ENCODE measurements at places on chromosomes 6 and 20.

DNA sequence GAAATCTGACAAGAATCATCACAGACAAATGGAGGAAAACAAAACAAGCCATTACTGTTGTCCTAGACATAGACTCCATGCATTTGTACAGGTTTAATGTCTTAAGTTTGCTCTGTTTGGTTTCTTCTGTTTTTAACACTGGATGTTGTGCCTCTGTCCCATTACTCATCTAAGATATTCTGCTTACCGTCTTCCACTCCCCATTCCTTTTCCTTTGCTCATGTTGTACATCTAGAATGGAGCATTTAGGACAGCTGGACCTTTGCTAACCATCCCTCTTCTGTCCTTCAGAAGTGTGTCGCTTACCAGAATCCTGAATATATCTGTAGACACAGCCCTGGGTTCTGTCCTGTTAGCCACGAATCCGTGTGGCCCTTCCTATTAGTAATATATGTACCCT is 35.2 kb downstream of the RAB22A start:
- DNase-seq, result no peak

DNA sequence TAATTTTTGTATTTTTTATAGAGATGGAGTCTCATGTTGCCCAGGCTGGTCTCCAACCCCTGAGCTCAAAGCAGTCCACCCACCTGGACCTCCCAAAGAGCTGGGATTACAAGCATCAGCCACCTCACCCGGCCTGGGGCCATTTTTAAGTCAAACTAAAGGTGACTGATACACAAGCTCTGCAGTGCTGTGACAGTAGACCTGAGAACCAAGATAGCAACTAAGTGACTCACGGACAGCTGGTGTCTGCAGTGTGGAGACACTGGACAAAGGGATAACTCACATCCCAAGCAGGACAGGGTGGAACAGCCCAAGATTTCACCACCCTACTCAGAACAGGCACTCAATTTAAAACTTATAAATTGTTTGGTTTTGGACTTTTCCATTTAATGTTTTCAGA is 402.5 kb downstream of the CD83 start:
- DNase-seq, result no peak

DNA sequence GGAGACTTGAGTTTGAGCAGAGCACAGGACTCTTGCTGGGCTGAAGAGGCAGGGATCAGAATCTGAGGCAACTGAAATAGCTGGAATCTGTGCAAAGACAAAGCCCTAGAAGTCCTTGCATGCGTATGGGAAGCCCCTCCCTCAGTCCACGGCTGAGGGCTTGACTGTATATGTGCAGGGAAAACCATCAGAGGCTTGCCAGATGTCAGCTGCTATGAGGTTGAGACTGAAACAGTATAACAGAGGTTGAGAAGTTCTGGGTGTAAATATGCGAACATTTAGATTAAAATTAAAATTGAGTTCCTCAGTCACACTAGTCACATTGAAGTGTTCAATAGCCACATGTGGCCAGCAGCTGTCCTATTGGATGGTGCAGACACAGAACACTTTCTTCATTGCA is 108.8 kb upstream of the NEDD9 start:
- DNase-seq, result no peak

- DNase-seq, result no peak
Observed at GRCh38 chr6:150813319-150813992, 52.0 kb upstream of the MTHFD1L start.

GRCh38 chr6:71164890-71165289 is 123.7 kb upstream of the OGFRL1 start:
- DNase-seq, result no peak

DNA sequence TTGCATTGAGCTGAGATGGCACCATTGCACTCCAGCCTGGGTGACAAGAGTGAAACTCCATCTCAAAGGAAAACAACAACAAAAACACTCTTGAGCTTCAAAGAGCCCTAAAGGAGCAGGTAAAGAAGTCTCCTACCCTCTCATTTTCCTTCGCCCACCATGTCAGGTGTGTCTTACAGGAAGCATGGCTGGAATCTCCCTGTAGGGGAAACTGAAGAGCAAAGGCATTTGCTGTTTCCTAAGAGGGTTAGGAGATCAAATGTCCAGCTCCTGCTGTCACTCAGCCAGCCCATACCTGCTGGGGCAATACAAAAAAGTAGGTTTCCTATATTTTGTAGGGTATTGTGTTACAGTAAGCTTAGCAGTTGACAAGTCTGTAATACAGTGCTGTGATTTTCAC is 43.3 kb downstream of the SPATA2 start:
- DNase-seq, result no peak

GRCh38 chr20:49563015-49563980 is 4.6 kb downstream of the PTGIS start:
- DNase-seq, result no peak

DNA sequence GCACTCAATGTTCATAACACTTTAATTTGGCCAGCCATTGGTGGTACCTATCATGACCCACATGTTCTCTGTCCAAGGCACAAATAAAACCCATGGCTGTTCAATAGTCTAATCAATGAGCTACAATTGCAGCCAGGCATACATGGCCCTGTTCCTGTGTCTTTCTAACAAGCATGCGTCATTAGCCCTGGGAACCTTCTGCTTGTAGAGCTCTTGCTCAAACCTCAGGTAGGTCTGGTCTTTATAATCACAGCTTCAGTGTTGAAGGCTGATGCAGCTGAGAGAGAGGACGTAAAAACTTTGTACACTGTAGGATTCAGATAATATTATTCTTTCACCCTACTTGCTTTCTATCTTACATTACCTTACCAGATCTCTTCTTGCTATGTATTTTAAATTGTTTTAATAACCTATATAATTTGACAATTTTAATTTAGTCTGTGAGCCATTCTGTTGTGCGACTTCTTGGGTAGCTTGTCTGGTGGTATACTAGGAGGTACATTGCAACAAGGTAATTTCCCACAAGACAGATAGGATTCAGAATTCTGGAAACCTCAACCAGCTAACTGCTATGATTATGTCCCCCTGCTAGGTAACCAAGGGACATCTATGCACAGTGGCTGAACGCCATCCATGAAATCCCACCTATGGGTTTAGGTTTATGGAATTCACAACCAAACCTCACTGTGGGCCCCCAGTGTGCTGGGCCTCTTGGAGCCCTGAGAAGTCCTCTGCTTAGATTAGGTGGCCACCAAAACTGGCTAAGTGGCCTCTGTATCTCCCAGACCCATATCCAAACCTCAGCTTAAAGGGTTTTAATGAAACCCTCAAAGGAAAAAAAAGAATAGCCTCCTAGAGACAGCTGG is 55.4 kb upstream of the RIPOR2 start:
- no peak for DNase-seq

DNA sequence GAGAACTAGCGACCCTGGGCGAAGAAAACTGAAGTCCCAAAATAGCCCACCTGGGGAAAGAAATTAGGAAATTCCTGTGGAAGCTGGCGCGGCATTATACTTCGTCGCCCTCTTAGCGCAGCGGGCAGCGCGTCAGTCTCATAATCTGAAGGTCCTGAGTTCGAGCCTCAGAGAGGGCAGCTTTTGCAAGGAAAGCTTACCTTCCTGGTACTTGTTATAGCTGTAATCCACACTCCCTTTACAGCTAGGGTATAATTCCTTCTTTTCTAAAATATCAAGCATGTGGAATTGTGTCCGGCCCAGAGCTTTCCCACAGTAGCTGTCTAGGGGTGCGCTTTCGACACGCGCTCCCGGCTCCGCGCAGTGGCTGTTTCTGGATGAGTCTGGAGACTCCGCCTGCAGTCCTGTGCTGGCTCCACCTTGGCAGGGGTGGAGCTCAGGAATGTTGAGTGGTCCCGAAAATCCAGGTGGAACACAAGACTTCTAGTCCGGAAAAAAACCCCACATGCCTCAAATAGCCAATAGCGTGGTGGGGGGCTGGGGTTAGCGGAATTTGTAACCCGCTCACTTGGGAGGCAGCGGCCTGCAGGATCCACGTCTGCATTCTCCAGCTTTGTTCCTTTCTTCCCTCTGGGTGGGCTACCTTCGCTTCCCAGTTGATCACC is 83.7 kb upstream of the ZNF322 start:
- DNase-seq, result no peak

- DNase-seq, result no peak
Observed at GRCh38 chr20:47351643-47352331, 4.7 kb downstream of the ZMYND8 start.

DNA sequence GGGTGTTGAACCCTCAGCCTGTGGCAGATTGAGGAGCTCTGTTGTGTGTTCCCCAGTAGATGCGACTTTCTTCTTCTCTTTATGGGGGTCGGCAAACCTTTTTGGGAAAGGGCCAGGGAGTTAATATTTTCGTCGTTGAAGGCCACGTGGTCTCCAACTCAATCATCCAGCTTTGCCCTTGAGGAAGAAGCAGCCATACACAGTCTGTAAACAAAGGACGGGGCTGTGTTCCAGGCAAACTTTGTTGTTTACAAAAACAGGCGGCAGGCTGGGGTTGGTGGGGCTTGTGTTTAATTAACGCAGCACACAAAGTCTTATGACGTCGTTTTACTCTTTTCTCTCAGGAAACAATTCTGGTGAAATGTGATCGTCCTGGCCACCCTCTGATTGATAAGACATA is 20.2 kb downstream of the KIF25 start:
- no peak for DNase-seq

DNA sequence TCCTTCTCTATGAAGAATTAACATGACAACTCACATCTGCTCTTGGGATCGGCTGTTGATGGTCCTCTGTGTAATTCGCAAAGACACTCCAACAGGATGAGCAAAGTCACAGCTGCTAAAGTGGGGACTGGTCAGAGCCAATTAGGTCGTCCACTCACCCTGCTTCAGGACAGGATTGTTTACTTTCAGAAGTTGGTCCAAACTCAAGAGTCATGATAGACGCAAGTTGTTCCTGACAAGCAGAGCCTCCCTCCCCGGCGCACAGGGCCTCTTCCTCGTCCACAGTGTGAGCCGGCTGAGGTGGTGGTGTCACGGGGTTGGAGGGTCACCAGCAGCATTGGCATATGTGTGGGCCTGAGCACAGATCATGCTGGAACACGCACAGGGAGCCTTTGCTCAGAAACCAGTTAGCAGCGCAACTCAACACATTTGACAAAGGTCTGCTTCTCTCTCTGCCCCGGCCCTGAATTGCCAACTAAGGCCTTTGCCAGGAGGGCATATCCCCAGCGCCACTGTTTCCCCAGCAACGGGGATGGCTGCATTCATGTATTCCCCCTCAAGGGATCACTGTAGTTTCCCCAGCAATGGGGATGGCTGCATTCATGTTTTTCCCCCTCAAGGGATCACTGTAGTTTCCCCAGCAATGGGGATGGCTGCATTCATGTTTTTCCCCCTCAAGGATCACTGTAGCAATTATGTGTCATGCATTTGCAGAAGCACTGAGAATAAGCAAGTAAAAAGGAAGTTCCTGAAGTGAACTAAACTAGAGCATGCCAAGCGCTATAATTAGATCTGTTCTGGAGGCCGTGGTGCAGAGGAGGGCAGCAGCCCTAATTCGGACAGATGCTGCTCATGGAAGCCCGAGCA is 111.7 kb downstream of the THBS2 start:
- no peak for DNase-seq

DNA sequence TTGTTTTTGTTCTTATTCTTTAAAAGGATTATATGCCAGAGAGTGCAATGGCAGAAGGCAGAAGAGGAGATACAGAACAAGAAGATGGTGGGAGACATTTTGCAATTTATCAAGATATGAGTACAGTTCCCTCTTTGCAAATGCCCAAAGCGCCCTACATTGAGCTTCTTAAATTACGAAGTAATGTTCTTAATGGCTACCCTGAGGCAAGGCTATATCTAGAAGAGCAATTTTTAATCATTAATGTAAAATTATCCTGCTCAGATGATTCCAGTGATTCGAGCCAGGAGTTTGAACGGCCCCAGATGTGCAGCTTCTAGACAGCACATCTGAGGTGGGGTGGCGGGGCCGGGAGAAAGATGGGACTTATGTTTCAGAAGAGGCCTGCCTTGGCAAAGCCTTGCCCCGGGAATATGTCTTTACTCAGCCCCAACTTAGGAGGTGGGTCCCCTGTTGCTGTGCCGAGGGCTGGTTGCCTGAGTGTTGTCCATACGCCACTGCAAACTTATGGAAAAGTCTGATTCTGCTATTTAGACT is 84.9 kb upstream of the MLN start:
- no peak for DNase-seq

All from cortex of kidney (tissue), 1 donor.